ENCODE measurements at places on chromosomes 16 and 17.

DNA sequence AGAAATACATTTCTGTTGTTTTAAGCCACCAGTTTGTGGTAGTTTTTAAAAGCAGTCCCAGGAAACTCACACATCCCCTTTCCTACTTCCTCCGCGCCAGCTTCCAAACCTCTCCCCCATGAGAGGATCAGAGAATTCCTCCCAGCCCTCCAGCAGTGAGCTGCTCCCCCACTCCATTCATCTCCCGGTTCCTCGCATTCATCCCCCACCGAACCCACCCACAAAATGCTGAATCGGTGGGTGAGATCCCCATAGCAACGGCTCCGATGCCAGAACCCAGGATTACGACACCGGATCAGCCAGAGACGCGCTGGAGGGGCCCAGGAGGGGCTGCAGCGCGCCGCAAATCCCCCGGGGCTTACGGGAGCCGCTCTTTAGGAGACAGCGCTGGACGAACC is 251.4 kb upstream of the RPL38 start:
- DNase-seq, result no peak

DNA sequence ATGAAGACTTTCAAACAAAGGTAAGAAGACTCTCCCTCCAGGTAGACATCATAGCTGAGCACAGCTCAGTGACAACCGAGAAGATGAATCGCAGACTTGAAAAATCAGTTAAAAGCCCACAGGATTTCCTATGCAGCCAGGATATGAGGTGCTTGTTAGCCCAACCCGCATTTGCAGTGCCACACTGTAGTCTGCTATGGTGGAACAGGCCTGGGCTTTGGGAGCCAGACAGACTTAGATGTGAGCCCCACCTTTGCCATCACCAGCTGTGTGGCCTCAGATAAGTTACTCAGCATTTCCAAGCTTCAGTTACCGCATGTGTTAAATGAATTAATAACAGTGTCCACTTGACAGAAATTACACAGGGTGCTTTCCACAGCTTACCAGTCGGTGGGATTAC is 204.4 kb upstream of the HS3ST3A1 start:
- DNase-seq, result no peak

- peak; percentile 78 for DNase-seq
Observed at GRCh38 chr16:66135421-66135831, 231.1 kb upstream of the CDH5 start.

GRCh38 chr17:42463976-42464400 is 5.3 kb downstream of the ATP6V0A1 start:
- DNase-seq, result no peak

Data from coronary artery (tissue), 2 donors.